Fibroblast of lung (primary cell): ENCODE measurements at places on chromosomes 6 and 20. TPM values are rescaled to one million over a fixed set of nuclear protein-coding genes. Genes with fewer than 3 reads are reported as not detected.

The ULBP1 gene
- total RNA-seq = 0.26 and 0.83 TPM in 2 replicates

The SLC32A1 gene
- total RNA-seq = not detected in 2 replicates

The SALL4 gene
- total RNA-seq = 0.51 and 1.5 TPM in 2 replicates

The TCFL5 gene
- total RNA-seq = 13.7 and 15.2 TPM in 2 replicates

The SAPCD1 gene
- 0.26 and 0.50 TPM in 2 replicates for total RNA-seq

The POU5F1 gene
- under 0.01 TPM in 2 replicates for total RNA-seq

The OR2H1 gene
- not detected in 2 replicates for total RNA-seq

The ZKSCAN8 gene
- total RNA-seq = 16.2 and 21.6 TPM in 2 replicates

The SEL1L2 gene
- total RNA-seq = not detected in 2 replicates

The TDRD6 gene
- total RNA-seq = 0.26 and 0.33 TPM in 2 replicates

The OOEP gene
- total RNA-seq = 0.17 TPM in 1 of 2 replicates, not detected in the other

The DNAH8 gene
- total RNA-seq = under 0.01 TPM in 2 replicates

The VSX1 gene
- total RNA-seq = not detected in 2 replicates

The TRERF1 gene
- 4.1 and 8.3 TPM in 2 replicates for total RNA-seq

The FHL5 gene
- not detected in 2 replicates for total RNA-seq

The NNAT gene
- total RNA-seq = 0.26 and 0.83 TPM in 2 replicates

The TPMT gene
- total RNA-seq = 12.8 and 17.5 TPM in 2 replicates

The PACRG gene
- total RNA-seq = 0.26 and 0.66 TPM in 2 replicates

The RIPOR3 gene
- 4.1 and 4.9 TPM in 2 replicates for total RNA-seq

The SLA2 gene
- not detected in 2 replicates for total RNA-seq

The TLDC2 gene
- under 0.01 TPM in 1 of 2 replicates, not detected in the other for total RNA-seq
